Stimulated activated memory B cell treated with anti-CD40 and anti-IgM and Interleukin-4, amounts not matched to agents 10 μg/mL and 1 μg/mL and 100 μg/mL, for 72 hours (primary cell): ENCODE measurements at places on chromosomes 2 and 18.

- no peak for ATAC-seq
Measured at GRCh38 chr2:188668017-188668680, 306.0 kb upstream of the COL3A1 start.

GRCh38 chr2:232891621-232892071 is 21.6 kb downstream of the SNORC start:
- ATAC-seq: no peak

DNA sequence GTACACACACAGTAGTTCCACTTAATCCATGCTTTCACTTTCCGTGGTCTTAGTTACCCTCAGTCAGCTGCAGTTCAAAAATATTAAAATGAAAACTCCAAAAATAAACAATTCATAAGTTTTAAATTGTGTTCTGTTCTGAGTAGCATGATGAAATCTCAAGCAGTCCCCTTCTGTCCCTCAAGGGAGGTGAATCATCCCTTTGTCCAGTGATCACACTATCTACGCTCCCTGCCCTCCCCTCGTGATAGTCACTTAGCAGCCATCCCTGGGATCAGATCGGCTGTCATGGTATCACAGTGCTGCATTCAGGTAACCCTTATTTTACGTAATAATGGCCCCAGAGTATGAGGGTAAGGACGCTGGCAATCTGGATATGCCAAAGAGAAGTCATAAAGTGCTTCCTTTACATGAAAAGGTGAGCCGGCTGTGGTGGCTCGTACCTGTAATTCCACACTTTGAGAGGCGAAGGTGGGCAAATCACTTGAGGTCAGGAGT is 5.8 kb upstream of the RTN4 start:
- no peak for ATAC-seq

- no peak for ATAC-seq
Measured at GRCh38 chr18:13003466-13003896, 12.3 kb downstream of the CEP192 start.

DNA sequence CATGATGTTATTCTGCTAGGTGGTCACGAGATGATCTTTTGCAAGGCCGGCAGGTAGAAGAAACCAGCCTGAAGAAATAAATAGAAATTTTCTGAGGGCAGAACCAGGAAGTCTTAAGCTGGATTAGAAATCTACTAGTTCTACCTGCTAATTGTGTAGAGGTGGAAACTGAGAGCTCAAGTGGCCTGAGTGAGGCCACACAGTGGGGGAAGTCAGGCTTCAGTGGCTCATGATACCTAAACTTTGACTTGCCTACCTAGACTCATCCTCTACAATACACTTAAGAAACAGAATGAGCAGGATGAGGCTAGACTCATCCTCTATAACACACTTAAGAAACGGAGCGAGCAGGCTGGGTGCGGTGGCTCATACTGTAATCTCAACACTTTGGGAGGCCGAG is 134.9 kb upstream of the NDUFV2 start:
- ATAC-seq: no peak

DNA sequence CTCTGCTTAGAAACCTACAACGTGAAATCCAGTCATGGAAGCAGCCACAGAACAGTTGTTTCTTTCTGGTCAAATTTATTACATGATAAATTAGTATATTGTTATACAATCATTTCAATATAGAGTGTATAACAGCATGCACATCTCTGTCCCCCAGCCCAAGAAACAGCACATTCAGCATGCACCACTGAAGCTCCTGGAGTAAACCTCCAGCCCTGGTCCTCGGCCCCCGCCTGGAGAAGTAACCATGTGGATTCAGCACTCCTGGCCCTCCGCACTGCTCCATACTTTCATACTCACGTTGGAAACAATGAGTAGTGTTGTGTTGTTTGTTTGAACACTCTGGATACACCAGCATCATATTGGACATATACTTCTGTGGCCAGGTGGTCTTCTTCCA is 15.3 kb upstream of the ID2 start:
- ATAC-seq: no peak

GRCh38 chr2:53635694-53636093 is 131.9 kb upstream of the CHAC2 start:
- ATAC-seq: no peak

DNA sequence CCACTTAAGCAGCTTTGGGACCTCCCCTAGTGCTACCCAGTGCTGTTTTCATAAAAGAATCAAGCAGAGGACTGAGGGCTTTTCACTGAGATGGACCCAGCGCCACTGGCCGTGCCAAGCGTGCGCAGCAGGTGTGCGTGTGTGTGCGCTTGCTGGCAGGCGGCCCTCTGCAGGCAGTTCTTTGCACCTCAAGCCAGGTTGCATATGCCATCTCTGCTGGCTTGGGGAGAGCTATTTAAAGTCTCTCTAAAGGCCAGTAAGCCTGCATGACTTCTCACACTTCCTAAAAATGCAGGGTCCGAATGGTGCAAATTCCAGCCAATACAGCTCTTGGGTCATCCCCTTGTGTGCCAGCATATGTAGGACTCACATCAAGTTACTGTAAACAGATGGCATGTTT is 255.5 kb downstream of the RNF152 start:
- no peak for ATAC-seq

DNA sequence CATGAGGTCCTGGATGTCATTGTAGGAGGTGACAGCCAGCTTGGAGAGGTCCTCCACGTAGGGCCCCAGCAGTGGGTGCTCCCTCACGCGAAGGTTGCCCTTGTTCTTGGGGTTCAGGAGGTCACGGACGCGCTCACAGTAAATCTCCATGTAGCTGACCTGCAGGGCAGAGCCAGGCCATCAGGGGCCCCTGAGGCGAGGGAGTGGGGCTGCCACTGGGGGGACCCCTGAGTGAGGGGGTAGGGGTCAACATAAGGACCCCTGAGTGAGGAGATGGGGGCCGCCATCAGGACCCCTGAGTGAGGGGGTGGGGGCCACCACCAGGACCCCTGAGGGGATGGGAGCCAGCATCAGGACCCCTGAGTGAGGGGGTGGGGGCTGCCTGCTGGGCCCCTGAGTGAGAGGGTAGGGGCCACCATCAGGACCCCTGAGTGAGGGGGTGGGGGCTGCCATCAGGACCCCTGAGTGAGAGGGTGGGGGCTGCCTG is 33.6 kb downstream of the KIF1A start:
- no peak for ATAC-seq

DNA sequence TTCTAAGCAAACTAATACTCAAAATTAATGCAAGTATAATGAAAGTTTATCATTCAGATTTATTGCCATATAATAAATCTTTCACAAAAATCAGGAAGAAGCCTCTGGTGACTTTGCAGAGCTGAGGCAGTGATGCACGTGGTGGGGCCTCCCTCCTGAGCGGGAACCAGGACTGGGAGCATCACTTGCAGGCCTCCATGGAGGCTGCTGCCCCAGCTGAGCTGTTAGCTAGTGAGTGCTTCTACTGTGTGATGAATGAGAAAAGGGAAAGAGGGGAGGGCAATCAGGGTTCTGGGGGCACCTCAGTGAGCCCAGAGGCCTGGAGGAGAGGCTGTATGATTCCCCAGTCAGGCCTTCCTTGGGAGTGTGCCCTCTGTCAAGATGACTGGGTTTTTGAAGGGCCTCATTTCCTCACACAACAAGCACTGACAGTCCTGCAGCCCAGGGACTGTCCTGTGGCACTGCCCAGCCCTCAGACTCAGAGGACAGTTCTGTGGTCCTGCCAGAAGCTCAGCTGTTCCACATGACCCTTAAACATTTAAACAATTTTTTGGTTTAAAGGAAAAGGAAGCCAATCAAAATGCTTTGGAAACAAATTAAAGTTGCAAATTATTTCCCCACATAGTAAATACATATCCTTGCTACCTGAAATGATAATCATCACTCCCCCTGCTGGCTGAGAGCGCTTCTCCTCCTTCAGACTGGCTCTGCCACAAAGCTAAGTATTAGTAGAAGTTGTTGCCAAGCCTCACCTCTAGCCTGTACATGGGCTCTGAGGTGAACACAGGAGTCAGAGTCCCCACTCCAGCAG is 90.9 kb upstream of the SMAD7 start:
- ATAC-seq: no peak

GRCh38 chr2:30756051-30756719 is 51.1 kb downstream of the CAPN13 start:
- no peak for ATAC-seq
